ENCODE measurements at places on chromosomes 5 and 9.

- DNase-seq, result no peak
Measured at GRCh38 chr9:129909851-129910250, 74.6 kb downstream of the USP20 start.

GRCh38 chr9:78368236-78368635, 71.3 kb downstream of the PSAT1 start:
- DNase-seq, result no peak

DNA sequence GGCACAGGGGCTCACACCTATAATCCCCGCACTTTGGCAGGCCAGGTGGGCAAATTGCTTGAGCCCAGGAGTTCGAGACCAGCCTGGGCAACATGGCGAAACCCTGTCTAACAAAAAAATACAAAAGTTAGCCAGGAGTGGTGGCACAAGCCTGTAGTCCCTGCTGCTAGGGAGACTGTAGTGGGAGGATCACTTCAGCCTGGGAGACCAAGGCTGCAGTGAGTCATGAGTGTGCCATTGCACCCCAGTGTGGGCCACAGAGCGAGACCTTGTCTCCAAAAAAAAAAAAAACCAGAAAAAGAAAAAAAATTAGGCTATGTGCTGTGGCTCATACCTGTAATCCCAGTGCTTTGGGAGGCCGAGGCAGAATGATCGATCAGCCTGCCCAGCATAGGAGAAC, 58.5 kb upstream of the EIF4EBP3 start:
- no peak for DNase-seq

DNA sequence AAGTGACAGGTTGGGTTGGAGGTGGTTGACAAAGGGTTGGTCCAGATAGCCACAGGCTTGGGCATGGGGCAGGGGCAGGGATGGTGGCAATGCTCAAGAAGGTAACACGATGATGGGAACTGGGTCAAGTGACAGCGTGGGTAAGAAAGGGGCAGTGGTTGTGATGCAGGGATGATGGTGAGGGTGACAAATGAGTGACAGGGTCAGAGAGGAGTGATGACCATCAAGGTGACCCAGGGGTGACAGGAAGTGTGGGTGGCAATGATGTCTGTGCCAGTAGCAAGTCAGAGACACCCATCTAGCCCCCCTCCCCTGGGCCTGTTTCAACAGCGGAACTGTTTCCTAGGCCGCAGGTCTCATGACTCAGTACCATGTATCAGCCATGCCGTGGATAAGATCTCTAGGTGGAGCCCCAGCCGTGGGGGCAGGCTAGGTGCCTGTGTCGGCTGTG, 20.5 kb downstream of the AQP3 start:
- DNase-seq, result no peak

DNA sequence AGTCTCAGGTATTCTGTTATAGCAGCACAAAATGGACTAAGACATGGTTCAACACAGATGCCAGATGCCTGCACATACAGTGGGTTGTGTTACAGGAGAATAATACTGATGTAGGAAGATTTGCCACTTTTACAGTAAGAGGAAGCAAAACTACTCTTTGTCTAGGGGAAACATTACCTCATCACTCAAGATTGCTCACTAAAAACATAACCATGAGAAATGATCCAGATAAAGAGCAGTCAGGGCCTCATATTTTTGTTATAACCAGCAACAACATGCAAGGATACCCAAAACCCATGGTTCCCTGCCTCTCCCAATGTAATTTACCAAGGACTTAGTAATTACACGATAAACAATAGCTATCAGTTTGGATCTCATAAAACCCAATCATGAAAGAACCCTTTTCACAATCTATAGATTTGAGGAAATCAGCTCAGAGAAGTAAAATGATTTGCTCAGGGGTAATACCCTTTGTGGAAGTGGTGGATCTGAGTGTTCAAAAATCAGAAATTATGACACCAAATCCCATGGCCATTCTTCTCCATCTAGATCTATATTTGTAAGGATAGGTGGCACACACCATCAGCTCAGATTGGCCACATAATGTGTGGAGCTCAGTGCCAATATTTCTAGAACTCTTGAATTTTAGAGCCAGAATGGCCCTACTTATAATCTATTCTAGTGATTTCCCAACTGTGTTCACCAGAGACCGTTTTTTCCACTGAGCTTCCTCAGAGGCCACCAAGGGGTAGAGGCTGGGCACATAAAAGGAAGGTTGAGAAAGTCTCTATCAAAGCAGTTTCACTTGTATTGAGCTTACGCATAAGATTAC, 27.8 kb downstream of the DPYSL3 start:
- no peak for DNase-seq

DNA sequence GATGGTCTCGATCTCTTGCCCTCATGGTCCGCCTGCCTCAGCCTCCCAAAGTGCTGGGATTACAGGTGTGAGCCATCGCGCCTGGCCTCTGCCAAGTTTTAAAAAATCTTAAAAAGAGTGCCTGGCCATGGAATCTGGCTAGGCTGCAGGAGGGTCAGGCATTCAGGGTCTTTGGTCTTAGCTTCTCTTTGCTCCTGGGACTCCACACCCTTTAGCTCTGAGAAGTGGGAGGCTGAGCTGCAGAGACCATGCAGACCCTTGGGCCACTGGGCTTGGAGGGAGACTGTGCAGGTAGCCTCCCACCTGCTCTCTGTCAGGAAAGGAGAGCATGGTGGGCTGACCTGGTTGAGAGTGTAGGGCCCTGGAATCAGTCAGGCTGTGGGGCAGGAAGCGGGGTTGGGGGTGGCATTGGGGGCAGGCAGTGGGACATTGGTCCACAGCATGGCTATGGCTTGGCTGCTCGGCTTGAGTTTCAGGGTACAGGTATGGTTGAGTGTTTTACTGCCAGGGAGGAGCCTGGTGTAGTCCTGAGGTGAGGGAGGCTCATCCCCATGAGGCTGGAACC, 20.8 kb downstream of the PHF2 start:
- no peak for DNase-seq

GRCh38 chr9:131915181-131915580, 164.5 kb downstream of the MED27 start:
- DNase-seq, result no peak
